ENCODE measurements at places on chromosomes 1 and 21.

DNA sequence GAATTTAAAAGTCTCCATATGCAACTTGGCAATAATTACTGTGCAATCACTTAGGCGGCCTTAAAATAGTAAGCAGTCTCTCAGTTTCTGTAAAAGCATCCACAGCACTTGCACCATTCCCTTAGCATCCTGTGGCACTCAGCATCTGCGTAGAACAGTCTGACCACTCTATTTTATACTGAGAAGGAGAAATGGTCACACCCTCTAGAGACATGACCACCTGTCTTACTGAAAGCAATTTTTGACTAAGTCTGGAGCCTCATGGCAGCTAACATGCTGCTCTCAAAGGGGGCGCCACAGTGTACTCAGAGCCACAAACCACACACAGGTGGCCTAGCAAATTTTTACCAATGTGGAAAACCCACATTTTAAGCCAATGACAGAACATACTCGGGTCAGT is 62.0 kb downstream of the KCNK1 start:
- DNase-seq = no peak

DNA sequence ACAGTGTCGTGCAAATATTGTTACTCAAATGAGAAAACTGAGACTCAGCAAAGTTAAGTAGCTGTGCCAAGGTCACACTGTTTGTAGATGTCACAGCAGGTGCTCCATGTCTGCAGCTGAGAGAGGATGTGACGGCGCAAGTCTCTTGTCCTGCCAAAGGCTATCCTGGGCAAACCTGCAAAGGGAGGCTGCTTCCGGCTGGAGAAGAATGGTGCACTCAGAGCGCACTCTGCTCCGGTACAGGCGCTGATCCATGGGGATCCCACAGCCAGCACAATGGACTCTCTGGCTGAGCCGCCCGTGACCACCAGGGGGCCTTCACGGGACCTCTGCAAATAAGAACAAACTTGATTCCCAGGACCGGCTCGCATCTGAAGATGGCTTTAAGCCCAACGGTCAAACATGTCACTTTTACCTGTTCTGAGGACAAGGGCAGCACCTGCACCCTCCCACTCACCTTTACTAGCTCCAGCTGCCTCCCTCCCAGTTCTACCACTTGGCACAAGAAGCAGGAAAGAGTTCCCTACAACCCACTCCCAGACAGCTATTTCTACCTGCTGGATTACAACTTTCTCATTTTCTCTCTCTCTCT is 21.9 kb downstream of the RD3 start:
- peak; percentile 16 for DNase-seq

DNA sequence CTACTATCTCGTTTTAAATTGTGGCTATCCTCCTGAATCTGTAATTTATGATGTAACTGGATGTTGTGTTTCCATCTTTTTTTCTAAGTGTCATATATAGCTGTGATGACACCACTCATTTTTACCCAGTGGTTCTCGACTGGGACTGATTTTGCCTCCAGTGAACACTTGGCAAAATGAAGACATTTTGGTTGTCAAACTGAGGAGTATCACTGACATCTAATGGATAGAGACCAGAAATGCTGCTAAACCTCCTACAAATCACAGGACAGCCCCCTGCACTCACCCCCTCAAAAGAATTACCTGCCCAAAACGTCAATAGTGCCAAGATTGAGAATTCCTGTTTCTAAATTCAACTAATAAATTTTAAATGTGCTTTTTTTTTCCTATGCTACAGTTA is 1.9 kb downstream of the TRMT13 start:
- no peak for DNase-seq

DNA sequence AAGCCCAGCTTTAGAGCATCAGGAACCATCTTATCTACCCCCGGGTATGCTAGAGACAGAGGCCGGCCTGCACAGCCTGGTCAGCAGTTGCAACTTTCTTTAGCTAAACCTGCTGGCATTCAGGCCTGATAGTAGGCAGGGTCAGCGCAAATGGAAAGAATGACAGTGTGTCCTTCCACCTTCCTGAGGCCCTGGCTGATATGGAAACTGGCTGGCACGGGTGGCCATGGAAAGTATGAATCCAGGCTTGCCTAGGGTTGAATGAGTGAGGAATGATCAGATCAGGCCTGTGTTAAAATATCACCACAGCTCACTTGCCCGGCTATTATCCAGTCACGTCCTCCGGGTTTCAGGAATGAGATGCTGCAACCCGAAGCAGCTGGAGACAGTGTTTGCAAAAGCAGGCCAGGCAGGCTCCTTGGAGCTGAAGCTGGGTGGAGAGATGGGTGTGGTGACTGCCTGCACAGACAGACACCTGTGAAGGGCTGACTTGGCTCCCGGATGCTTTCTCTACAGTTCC is 34.7 kb downstream of the RCAN1 start:
- DNase-seq = no peak

DNA sequence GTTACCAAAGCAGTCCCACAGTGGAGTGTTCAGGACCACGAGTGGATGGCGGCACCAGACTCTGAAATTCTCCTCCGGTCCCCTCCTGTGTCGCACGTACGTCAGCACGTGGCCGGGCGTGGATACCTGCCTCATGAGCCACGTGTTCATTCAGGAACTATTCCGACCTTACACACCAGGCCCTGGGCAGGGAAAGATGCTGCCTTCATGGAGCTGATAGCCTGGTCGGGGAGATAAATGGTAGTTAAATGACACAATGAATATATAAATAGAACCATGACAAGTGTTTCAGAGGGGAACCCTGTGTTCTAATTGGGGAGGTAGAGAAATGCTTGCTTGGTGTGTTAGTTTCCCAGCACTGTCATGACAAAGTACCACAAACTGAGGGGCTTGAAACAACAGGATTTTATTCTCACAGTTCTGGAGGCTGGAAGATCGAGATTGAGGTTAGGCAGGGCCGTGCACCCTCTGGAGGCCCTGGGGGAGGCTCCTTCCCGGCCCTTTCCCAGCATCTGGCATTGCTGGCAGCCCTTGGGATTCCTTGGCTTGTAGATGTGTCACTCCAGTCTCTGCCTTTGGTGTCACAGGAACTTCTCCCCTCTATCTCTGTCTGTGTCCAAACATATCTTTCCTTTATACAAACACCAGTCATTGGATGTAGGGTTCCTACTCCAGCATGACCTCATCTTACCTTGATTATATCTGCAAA is 28.9 kb upstream of the GPR137B start:
- DNase-seq = no peak

DNA sequence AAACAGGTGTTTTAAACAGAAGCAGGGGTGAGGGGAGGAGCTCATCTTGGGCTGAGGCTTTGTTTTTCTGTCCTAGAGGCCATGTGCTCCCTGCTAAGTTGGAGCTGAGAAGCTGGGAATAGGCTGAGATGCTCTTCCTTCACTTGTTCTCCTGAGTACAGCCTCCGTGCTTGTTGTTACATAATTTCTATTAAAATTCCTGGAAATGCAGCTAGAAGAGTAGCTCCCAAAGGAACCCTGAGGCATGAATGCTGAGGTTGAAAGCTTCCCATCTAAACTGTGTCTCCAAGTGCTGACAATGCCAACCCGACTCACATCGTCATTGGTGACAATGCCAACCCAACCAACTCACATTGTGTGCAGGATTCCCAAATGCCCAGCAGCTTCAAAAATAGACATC is 12.6 kb upstream of the ITPKB start:
- no peak for DNase-seq

DNA sequence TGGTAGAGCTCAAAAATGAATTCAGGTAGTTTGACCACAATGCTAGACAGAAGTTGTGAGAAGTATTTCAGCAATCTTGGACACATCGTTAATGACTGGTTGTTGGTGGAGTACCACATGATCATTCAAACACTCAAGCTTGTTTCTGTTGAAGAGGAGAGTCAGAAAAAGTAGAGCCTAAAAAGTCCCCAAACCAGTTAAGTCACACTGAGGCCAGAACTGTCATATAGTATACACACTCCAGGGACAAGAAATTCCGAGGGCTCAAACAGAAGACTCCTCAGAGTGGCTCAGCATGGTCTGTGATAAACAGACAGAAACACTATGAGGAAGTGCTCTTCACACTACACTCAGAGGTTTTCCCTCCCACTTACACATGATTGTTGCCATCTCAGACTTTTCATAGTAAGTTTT is 5.8 kb downstream of the TRIM33 start:
- no peak for DNase-seq

DNA sequence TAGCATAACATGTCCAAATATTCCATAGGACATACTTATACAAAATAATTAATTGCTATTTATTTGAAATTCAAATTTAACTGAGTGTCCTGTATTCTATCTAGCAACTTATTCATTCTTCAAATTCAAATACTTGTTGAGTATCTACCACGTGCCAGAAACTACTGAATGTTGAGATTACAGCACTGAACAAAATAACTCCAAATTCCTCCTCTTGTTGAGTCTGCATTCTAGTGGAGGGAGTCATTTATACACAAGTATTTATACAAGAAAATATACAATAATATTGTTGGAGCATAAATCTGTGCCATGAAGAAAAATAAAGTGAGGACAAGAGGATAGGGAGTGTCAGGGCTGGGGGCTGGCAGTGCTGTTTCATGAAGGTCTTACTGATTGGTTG is 43.7 kb upstream of the CDC42BPA start:
- no peak for DNase-seq

DNA sequence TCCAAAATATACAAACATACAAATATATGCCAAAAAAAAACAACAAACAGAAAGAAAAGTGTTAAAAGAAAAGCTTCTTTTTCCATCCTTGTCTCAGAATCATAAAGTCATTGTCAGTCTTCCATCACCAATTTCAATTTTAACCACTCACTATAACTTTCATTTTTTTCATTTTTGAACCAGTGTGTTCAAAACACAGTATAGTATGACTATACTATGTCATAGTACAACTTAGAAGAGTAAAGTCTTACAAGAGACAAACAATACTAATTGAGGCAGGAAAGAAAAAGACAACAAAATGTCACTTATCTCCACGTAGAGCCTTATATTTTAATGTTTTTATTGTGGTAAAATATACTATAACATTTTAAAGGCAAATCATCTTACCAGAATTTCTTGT is 7.6 kb downstream of the NSL1 start:
- DNase-seq = no peak

DNA sequence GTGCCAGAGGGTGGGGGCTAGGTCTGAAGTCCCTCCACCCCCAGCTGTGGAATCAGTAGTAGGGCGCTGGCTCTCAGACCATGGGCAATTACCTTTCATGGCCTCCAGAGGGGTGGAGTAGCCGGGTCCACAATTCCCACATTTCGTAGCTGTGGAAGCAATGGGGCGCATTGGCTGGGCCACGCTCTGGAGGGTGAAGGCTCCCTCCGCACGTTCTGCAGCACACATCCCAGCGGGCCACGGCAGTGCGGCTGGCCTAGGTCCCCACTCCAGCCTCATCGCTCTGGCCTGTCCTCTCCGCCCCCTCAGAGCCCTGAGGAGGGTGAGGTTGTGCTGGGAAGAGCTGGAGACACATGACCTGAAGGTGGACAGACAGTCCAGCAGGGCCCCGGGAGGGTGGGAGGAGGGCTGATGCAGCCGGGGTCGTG is 2.9 kb downstream of the SELENBP1 start:
- DNase-seq = no peak

DNA sequence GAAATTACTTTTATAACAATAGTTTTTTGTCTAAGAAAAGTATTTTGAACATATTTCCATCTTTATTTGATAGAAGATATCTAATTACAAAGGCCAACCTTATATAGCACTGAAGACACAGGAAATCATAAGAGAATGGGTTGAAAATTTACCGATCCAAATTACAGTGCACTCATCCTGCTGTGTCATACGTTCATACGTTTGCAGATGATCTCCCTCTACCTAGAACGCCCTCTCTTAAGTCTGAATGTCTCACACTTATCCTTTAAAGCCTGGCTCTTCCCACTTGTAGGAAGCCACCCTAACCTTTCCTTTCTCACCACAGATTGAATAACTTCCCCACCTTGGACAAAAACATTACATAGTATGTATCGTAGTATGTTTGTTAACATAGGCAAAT is 9.3 kb downstream of the ASH1L start:
- no peak for DNase-seq

GRCh38 chr1:198934426-198934825 is 295.6 kb downstream of the PTPRC start:
- DNase-seq = no peak

DNA sequence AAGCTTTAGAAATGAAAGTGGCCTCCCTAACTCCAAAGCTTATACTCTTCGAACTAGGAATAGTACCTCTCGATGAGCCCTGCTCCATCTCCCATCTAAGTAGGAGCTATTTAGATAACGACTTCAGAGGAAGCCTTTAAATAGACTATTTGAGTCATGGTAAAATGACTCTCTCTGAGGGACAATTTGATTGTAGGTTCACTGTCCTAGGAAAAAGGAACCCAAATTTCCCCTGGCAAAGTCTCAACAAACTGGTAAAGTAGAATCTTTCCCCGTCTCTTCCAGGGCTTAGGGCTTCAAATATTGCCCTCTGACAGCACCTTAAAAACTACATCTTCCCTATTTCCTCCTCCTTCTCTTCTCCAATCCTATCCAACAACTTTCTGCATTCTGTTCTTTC is 2.0 kb upstream of the FCER1A start:
- no peak for DNase-seq

DNA sequence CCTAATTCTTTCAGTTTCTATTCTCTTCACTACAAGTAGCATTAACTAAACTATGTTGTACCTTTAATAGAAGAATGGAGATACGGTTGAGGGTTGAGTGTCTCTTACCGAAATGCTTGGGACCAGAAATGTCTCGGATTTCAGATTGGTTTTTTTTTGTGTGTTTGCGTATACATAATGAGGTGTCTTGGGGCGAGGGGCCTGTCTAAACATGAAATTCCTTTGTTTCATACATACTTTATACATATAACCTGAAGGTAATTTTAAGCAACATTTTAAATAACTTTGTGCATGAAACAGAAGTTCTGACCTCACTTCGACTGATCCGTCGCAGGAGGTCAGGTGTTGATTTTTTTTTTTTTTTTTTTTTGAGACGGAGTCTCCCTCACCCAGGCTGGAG is 36.3 kb upstream of the MYOCOS start:
- DNase-seq = no peak

DNA sequence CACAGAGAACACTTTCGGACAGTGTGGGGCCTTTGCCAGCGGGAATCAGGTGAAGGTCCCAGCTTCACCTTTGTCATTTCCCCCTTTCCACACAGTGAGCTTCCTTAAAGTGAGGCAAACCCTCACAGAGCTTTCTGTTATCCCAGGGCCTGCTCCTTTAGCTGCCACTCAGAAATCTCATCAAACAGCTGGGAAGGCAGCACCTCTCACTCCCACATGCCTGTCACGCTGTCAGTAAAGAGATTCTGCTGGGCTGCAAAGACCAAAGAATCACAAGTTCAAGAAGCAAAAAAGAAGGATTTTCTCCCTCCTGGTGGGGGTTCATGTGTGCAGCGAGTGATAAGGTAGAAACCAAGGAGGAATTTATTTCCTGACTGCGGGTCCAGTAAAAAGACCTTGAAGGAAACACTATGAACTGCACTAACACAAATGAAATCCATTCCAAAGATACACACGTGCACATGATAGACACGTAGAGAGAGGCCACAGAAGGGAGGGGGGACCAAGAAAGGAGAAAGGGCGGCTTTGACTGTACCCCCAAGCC is 44.0 kb downstream of the HTR6 start:
- DNase-seq = no peak

DNA sequence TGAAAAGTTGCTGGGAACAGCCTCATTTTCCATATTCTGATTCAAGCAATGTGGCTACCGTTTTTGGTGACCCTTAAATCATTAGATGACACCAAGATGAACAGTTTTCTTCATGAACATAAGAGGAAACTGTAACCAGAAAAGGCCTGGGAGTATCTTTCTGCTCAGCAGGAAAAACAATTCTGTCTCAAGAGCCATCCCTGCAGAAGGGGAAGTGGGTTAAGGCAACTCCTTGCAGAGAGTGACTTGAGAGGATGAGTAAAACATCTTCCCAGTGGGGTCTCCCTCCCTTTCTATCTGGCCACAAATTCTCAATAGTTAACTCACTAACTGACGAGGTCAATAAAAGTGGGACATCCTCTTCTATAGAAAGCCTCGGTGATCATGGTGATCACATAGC is 187.6 kb upstream of the NRIP1 start:
- DNase-seq = no peak

Data from activated CD4-positive, alpha-beta T cell treated with anti-CD3 and anti-CD28 coated beads, Interleukin-2, amount 50 U/mL, for 24 hours (primary cell).